ENCODE measurements at places on chromosomes 3 and 15. TPM values are rescaled to one million over a fixed set of nuclear protein-coding genes. Genes with fewer than 3 reads are reported as not detected.

The RPSA gene
- 1,932 TPM for total RNA-seq

The BNC1 gene
- total RNA-seq: not detected

The TMEM212 gene
- total RNA-seq: not detected

DNA sequence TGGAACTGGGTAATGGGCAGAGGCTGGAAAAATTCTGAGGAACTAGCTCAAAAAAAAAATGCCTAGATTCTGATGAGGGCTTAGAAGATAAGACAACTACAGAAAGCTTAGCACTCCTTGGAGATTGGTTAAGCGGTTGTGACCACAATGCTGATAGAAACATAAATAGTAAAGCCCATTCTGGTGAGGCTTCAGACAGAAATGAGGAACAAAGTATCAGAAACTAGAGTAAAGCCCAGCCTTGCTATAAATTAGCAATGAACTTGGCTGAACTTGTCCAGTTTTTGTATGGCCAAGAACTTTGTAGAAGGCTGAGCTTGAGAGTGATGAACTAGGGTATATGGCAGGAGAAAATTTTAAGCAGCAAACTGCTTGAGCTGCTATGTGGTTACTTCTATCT lies 25.4 kb downstream of the GOLGB1 start:
- H3K27ac ChIP-seq: no peak overlapping the region
- H3K36me3 ChIP-seq: peaks cover 71% of the 10 kb centered on the region
- DNase-seq: no peak
- peaks cover 2% of the 10 kb centered on the region for H3K4me1 ChIP-seq
- H3K27me3 ChIP-seq: no peaks in the 10 kb centered on the region

- H3K4me3 ChIP-seq: no peak overlapping the region
- peak overlapping the region; percentile 56 for H3K27ac ChIP-seq
- peaks cover 4% of the 10 kb centered on the region for H3K27me3 ChIP-seq
- no peaks in the 10 kb centered on the region for H3K36me3 ChIP-seq
- peaks cover 40% of the 10 kb centered on the region for H3K4me1 ChIP-seq
These were observed 39.2 kb upstream of the SEMA4B start for GRCh38 chr15:90161950-90162361.

GRCh38 chr15:92880796-92881195 lies 19.3 kb upstream of the CHD2 start:
- peaks cover 45% of the 10 kb centered on the region for H3K4me1 ChIP-seq
- H3K27me3 ChIP-seq: peaks cover 2% of the 10 kb centered on the region
- peak overlapping the region; percentile 98 for H3K27ac ChIP-seq

DNA sequence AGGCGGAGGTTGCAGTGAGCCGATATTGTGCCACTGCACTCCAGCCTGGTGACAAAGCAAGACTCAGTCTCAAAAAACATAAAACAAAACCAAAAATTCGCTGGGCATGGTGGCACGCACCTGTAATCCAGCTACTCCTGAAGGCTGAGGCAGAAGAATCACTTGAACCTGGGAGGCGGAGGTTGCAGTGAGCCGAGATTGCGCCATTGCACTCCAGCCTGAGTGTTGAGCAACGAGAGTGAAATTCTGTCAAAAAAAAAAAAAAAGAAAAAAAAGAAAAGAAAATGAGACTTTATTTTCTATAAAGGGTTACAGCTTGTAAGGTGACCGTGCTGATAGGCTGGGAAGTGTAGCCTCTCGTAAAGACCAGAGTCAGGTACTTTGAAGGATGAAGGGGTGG lies 6.0 kb upstream of the HACD3 start:
- H3K4me3 ChIP-seq: no peak overlapping the region
- H3K27ac ChIP-seq: no peak overlapping the region
- no peaks in the 10 kb centered on the region for H3K36me3 ChIP-seq
- peaks cover 3% of the 10 kb centered on the region for H3K4me1 ChIP-seq

GRCh38 chr15:68488966-68489365 lies 57.0 kb upstream of the ITGA11 start:
- no peak overlapping the region for H3K27ac ChIP-seq
- peaks cover 41% of the 10 kb centered on the region for H3K27me3 ChIP-seq
- no peaks in the 10 kb centered on the region for H3K4me1 ChIP-seq
- H3K4me3 ChIP-seq: no peak overlapping the region
- no peaks in the 10 kb centered on the region for H3K36me3 ChIP-seq

DNA sequence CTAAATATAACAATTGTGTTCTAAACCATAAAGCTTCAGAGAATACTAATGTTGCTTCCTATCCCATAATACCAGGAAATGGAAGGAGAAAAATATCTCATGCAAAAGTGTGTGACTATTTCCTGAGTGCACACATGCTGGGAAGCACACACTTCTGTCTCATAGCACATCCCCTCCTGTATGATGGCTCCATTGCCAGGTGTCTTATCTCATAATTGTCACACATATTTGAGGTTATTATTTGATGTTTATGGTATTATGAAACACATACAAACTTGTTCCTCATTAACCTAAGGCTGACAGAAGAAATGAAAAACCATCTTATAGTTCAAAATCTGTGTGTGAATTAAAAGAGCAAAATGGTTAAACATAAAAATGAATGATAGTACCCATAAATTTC lies 65.4 kb downstream of the SERP1 start:
- DNase-seq: no peak
- no peaks in the 10 kb centered on the region for H3K4me1 ChIP-seq
- H3K27ac ChIP-seq: no peak overlapping the region
- H3K27me3 ChIP-seq: peaks cover 6% of the 10 kb centered on the region
- no peaks in the 10 kb centered on the region for H3K36me3 ChIP-seq

DNA sequence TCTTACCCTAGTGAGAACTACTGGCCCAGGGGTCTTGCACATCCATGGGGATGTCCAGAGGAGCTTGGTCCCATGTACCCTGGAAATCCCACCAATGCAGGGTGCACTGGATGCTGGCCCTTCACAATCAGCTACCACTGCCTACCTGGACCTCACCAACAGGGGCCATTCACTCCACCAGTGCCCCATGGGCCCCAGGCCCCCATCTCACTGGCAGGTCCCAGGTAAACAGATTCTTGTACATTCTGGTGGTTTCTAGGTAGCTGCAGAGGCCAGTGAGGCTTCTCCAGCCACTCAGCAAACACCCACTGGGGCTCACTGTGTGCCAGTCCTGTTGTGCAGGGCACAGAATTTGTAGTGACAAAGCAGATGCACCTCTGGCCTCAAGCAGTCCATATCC lies 24.9 kb downstream of the RAB6B start:
- peaks cover 11% of the 10 kb centered on the region for H3K27me3 ChIP-seq
- no peak overlapping the region for H3K27ac ChIP-seq
- H3K4me1 ChIP-seq: no peaks in the 10 kb centered on the region
- no peak overlapping the region for H3K4me3 ChIP-seq
- no peaks in the 10 kb centered on the region for H3K36me3 ChIP-seq

DNA sequence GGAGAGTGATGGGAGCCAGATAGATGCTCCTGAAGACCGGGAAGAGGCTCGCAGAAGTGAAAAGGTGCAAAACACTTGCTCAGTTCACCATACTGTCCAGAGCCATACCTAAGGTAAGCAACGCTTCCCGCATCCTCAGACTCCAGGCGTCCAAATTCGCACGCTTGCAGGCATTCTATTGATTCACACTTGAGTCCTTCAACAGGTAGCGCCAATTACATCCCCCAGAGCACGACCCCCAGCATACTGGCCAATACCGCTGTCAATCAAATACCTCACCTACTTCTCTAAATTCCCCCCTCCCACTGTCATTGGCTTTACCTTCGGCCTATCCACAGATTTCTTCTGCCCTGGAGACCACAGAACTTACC lies 361 bp upstream of the STXBP5L start:
- peak overlapping the region; percentile 53 for H3K4me3 ChIP-seq
- DNase-seq: no peak
- H3K27ac ChIP-seq: no peak overlapping the region

GRCh38 chr15:90982135-90982534 lies 12.2 kb downstream of the PRC1 start:
- no peak for DNase-seq
- H3K27ac ChIP-seq: peak overlapping the region; percentile 80
- H3K4me3 ChIP-seq: no peak overlapping the region
- peaks cover 28% of the 10 kb centered on the region for H3K4me1 ChIP-seq
- H3K27me3 ChIP-seq: no peaks in the 10 kb centered on the region

GRCh38 chr3:171895900-171896299 lies 52.8 kb downstream of the TMEM212 start:
- H3K27me3 ChIP-seq: peaks cover 20% of the 10 kb centered on the region
- DNase-seq: no peak

DNA sequence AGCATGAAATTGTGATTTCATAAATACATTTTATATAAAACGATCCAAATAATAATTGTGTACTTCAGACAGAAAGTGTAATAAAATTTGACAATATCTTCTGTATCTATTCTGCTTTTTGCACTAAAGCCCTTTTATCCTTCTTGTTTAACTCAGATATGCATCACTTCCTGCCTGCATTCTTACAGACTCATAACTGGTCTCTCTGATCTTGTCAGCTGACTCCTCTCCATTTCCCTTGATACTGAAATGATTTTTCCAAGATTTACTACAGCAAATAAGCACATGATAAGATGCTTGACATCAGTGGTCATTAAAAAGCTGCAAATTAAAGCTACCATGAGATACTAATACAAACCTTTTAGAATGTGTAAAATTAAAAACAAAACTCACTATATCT lies 25.3 kb upstream of the SI start:
- no peak for DNase-seq
- H3K27ac ChIP-seq: no peak overlapping the region
- no peaks in the 10 kb centered on the region for H3K36me3 ChIP-seq
- H3K4me3 ChIP-seq: no peak overlapping the region
- no peaks in the 10 kb centered on the region for H3K4me1 ChIP-seq
- no peaks in the 10 kb centered on the region for H3K27me3 ChIP-seq

DNA sequence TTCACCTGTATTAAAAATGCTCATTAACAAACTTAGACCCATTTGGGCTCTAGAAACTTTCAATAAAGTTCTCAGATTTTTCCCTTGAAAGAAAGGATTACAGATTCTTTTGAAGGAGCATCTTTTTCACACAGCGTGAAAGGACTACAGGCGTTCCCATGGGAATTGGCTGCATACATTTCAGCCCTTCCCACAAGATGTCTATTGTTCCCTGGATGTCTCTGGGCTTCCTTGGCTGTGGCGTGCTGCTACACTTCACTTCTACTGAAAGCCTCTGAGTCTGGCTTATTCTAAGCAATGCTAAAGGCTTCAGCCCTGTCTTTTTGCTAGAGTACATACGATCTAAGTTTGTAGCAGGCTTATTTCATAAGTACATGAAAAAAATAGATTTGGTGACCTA lies 1.4 kb downstream of the VEPH1 start:
- no peak overlapping the region for H3K27ac ChIP-seq
- no peak overlapping the region for H3K4me3 ChIP-seq

GRCh38 chr3:192169332-192169915 lies 557.9 kb downstream of the FGF12 start:
- DNase-seq: no peak
- no peak overlapping the region for H3K4me3 ChIP-seq
- H3K27ac ChIP-seq: no peak overlapping the region
- H3K36me3 ChIP-seq: no peaks in the 10 kb centered on the region
- no peaks in the 10 kb centered on the region for H3K27me3 ChIP-seq

- H3K4me1 ChIP-seq: no peaks in the 10 kb centered on the region
- no peak overlapping the region for H3K4me3 ChIP-seq
- peaks cover 13% of the 10 kb centered on the region for H3K27me3 ChIP-seq
- peak; percentile 90 for DNase-seq
- no peaks in the 10 kb centered on the region for H3K36me3 ChIP-seq
These were observed 191.6 kb downstream of the GAP43 start for GRCh38 chr3:115814778-115815380.
